SK-N-SH (cell line): ENCODE measurements at places on chromosomes 11 and 22. TPM values are rescaled to one million over a fixed set of nuclear protein-coding genes. Genes with fewer than 3 reads are reported as not detected.

HEPN1 gene
- not detected in 2 replicates for polyA plus RNA-seq

- peak; percentile 56 for DNase-seq
- no peaks in the 10 kb centered on the region for H3K36me3 ChIP-seq
- H3K4me3 ChIP-seq: no peak overlapping the region; the same call in 1 of the 2 replicates
- H3K27ac ChIP-seq: no peak overlapping the region
- peaks cover 22% of the 10 kb centered on the region; the same call in 1 of the 2 replicates for H3K4me1 ChIP-seq
Measured at GRCh38 chr11:112795142-112795815, 165.9 kb upstream of the NCAM1 start.

DNA sequence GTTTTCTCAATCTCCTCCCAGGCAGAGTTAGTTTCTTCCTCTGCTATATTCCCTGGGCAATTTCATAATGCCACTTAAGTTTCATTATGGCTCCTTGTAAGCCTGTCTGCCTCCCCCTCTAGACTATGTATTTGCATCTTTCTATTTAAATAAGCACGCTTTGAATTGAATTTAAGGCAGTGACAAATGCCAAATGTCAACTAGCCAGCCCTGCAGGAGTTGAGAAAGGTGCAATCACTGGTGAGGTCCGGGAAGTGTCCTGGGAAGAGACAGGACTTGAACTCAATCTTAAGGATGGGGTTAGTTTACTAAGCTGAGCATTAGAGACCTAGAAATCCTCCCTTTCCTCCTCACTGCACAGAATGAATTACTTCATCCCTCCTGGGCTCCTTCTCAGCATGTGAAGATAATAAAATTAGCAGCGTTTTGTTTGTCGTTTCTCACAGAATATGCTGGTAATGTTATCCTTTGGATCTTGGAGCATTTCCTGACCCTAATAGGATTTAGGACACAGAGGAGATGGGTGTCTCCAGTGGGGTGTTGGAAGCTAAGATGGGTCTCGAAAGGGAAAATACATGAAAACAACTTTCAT is 1.6 kb downstream of the TCP11L1 start:
- peak overlapping the region; percentile 77 for H3K4me3 ChIP-seq
- peaks cover 8% of the 10 kb centered on the region for H3K4me1 ChIP-seq
- H3K36me3 ChIP-seq: peaks cover 22% of the 10 kb centered on the region
- H3K27me3 ChIP-seq: no peaks in the 10 kb centered on the region

- H3K27ac ChIP-seq: no peak overlapping the region
- no peaks in the 10 kb centered on the region for H3K36me3 ChIP-seq
- no peaks in the 10 kb centered on the region for H3K27me3 ChIP-seq
- no peak for DNase-seq
Measured at GRCh38 chr11:15198284-15198683, 83.6 kb downstream of the INSC start.

- no peak overlapping the region for H3K27ac ChIP-seq
- no peaks in the 10 kb centered on the region for H3K36me3 ChIP-seq
- no peaks in the 10 kb centered on the region for H3K4me1 ChIP-seq
- H3K4me3 ChIP-seq: no peak overlapping the region
- no peaks in the 10 kb centered on the region for H3K27me3 ChIP-seq
Measured at GRCh38 chr11:121914508-121915059, 201.4 kb downstream of the BLID start.
